ENCODE measurements at places on chromosomes 4 and X.

GRCh38 chr4:99762728-99763127 is 53.9 kb upstream of the DAPP1 start:
- no peak for DNase-seq

- no peak for DNase-seq
These were observed 150.5 kb downstream of the VCX3A start for GRCh38 chrX:6384371-6384770.

DNA sequence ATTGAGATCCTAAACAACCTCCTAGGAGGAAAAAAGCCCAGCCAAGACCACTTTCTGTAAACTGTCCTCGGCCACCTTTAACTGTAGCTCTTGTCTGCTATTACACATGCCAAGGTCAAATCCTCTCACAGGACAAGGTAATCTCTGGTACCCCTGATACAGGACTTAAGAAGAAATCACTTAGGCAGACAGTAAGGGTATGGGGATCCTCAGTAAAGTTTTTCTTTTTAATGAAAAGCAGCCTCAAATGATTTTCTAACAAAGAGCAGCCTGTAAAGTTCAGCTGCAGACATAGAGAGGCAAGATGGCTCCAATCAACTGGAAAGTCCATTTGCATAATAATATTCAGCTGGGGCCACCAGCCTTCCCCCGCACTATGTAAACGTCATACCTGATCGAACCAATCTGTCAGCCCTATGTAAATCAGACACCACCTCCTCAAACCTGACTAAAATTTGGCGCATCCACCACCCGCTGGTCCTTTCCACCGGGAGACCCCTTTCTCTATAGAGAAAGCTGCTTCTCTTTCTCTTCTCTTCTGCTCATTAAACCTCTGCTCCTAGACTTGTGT is 14.6 kb upstream of the MPP1 start:
- no peak for DNase-seq

GRCh38 chr4:38149997-38150671 is 189.9 kb downstream of the PTTG2 start:
- no peak for DNase-seq

DNA sequence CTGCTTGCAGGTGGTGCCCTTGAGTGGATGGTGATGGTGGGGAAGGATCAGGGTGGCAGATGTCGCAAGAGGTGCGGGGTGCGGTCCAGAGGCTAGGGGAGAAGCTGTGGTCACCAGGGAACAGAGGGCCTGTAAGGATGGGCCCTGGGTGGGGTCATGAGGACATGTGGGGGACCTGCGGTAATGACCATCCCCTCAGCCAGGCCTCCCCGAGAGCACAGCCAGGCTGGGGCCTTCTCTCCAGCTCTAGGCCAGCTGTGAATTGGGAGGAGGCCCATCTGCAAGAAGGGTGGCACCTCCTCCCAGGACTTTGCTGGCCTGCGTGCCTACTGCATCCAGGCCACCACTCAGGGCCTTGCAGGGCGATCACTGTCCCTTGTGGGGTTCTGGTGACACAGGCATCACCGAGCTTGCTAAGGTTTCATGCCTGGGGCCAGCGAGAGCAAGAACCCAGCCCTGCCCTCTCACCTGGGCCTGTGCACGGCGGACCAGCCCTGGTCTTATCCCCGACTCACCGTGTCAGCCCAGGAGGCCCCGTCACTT is 34.1 kb upstream of the MXD4 start:
- DNase-seq, result no peak

- DNase-seq, result no peak
These were observed 14.1 kb downstream of the PSAPL1 start for GRCh38 chr4:7420661-7421040.

- DNase-seq, result no peak
These were observed 117.9 kb downstream of the COL4A5 start for GRCh38 chrX:108557580-108557979.

DNA sequence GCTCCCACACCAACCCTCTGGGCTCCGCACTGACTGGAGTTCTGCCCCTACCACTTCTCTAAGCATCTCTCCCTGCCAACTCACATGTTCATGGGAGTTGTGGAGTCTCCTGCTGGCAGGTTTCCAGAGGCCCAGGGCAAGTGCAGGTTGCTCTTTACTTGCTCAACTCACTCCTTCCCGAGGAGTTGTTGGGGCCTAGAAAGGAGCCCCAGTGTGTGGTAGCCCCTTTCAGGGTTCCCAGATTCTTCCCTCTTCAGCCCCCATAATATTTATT is 52.5 kb downstream of the POF1B start:
- no peak for DNase-seq

DNA sequence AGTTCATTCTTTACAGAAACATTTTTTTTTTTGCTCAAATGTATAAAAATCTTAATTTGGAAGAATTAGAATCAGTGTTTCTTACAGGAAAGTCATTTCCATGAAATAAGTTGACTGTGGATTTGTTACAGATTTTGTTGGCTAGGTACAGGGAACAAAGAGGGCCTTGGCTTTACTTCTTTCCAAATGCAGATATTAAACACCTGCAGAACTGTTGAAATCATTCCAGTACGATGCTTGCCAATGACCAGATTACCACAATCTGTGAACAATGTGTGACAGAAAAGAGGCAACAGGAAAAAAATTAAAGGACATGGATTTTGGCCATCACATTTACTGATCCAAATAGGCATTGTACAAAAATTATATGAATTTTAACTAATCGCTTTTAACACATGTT is 70.8 kb downstream of the ANXA10 start:
- DNase-seq, result no peak

- no peak for DNase-seq
These were observed 12.4 kb downstream of the SHROOM3 start for GRCh38 chr4:76447393-76447851.

DNA sequence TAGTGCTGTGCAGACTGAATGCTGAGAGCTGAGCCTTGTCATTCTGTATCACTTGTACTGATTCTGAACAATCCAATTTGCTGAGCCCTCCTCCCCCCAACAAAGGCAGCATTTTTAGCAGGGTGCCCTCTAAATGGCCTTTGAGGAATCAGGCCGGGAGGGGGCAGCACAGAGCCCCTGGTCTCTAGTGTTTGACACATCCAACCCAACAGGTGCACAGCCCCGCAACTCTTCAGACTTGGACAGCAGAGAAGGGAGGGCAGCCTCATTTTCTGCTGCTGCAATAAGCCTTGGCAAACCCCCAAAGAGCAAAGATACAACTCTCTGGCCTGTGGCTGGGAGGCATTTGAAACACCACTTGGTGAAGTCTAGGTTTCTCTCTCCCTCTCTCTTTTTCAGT is 3.4 kb downstream of the ATP1B4 start:
- DNase-seq, result peak; percentile 13

Measured in progenitor cell of endocrine pancreas (in vitro differentiated cells).